Stimulated activated CD4-positive, alpha-beta T cell treated with anti-CD3 and anti-CD28 coated beads, TNF-alpha, amount 100 ng/mL, for 1 hour (primary cell): ENCODE measurements at places on chromosomes 6 and 20.
A peak's percentile ranks its signal among the peaks of the same experiment; 100 is the strongest.

DNA sequence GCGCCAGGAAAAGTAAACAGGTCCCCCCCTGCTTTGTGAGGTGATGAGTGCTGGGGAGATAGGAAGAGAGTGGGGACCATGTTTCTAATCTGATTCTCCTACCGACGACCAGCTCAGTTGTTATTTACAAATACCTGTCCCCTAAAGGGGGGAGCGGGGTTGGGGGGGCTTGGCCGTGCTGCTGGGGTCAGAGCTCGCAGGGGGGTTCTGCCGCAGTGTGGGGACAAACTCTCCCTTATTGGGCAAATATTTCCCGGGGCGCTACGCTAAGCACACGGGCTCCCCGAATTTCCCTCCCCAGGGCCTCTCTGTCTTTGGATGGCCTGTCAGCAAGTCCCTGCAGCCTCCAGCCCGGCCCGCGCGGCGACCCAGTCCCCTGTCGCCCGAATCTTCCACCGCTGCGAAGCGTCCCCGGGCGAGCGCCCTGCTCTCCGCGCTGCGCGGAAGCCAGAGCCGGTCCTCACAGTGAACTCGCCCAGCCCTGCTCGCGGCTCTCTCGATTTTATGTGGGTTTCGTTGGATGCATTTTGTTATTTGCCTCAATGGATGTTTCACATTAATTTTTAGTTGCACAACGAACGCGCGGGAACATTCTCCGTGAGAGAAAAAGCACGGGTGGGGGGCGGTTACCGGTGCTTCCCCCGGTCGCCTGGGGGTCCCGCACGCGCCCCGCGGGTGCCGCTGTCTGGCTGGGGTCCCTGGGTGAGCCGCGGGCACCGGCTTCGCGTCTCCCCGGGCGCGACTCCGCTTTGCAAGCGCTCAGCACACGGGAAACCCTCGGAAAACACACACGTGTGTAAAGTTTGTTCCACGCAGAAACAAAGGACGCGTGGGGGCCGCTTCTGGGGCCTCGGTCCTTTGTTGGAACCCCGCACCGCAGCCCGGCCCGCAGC is 1.5 kb upstream of the STX16 start:
- DNase-seq: no peak

DNA sequence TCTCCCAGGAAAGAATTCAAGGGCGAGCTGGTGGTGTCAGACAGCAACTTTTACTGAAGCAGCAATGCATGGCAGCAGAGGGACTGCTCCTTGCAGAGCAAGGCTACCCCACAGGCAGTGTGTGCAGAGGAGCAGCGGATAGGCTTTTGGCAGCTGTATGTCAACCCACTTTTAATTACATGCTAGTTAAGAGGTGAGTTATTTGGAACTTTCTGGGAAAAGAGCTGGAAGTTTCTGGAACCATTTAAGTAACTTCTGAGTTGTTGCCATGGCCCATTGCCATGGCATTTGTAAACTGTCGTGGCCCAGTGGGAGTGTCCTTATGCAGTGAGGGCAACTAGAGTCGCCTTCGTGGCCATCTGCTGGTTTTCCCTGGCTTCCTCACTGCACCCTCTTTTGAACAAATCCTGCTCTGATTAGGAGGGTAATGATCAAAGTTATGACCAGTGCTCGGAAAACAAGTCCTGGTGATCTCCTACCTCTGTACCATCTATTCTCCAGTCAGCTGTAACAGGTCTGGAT is 34.0 kb downstream of the BPIFB4 start:
- no peak for DNase-seq

DNA sequence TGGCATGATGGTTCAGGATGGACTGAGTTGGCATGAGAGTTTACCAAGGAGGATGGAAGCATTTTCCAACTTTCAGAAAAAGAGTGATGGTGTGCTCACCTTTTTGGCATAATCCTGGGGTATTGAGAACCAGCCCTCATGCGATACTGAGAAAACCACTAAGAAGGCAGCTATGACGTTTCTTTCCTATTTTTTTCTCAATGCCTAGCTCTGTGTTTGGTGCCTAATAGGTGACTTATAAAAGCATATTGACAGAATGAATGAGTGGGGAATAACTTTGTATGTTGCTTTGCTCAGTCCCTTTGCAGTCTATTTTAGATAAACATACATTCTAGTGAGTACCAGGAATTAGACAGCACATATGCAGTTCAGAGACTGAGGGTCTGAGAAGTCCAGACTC is 816.3 kb downstream of the DHX35 start:
- no peak for DNase-seq

- no peak for DNase-seq
These were observed 277.4 kb upstream of the JAG1 start for GRCh38 chr20:10951216-10951615.

DNA sequence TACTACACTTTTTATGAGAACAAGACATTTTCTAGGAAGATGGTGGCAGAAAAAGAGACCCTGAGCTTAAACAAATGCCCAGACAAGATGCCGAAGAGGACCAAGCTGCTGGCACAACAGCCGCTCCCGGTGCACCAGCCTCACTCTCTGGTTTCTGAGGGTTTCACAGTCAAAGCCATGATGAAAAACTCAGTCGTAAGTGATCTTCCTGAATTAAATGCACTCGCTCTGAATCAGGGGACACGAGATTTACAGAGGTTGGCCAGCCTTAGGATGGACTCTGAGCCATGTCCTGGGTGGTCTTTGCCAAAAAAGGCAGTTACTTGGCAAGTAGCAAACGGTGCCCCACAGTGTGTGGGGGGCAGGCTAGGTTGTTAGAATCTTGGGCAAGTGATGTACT is 423 bp downstream of the PACRG start:
- DNase-seq: no peak

DNA sequence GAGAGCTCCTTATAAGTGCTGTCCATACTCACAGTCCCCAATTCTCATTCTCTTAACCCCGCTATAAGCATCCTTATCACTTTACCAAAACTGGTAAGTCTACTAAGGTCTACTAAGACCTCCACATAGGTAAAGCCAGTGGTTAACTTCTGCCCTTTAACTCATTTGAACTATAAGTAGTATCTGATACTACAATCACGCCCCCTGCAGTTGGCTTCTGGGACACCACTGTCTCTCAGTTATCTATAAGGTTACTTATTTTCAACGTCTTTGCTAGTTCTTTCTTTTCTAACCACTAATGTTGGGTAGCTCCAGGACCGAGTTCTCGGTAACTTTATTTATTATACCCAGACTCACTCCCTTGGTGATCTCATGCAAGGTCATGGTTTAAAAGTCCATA is 142.6 kb downstream of the ARHGAP18 start:
- DNase-seq: no peak

DNA sequence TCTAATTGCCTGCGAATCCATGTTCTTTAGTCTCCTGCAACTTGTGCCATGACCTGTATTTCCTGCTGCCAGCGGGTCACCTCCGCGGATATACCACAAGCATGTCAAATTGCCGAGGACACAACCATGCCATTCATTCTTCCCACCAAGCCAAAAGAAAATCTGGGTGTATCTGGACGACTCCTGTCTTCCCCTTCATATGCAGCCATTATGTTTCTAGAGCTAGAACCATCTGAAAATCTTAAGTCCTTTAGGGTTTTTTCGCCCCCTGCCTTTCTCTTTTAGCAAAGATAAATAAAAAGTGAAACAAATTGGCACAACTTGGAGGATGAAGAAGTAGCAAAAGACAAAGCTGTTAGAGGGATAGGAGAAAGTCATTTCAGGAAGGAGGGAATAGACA is 242.6 kb downstream of the ARID1B start:
- no peak for DNase-seq

- DNase-seq: no peak
These were observed 92.9 kb downstream of the FOXC1 start for GRCh38 chr6:1702580-1703051.

GRCh38 chr6:132584698-132585097 is 4.8 kb downstream of the TAAR5 start:
- no peak for DNase-seq

GRCh38 chr6:75204959-75205775 is 686 bp downstream of the COL12A1 start:
- peak; percentile 6 for DNase-seq

GRCh38 chr20:52859156-52859876 is 112.8 kb upstream of the TSHZ2 start:
- no peak for DNase-seq

DNA sequence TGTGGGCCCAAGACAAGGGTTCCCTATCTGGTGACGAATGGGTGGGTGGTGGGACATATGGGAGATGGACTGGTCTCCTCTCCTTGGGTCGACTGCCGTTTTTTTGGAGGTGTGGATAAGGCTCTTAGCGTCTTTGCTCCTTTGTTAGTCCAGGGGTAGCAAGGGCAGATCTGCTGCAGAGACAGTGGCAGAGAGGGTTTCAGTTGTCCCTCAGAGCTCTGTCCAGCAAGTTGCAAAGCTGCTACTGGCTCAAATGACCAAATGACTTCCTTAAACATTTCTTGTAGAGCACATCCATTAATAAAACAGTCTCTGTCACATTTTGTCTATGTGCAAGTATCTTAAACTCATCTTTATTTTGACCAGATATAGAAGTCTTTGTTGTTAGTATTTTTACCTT is 508.0 kb upstream of the ADGRB3 start:
- no peak for DNase-seq

DNA sequence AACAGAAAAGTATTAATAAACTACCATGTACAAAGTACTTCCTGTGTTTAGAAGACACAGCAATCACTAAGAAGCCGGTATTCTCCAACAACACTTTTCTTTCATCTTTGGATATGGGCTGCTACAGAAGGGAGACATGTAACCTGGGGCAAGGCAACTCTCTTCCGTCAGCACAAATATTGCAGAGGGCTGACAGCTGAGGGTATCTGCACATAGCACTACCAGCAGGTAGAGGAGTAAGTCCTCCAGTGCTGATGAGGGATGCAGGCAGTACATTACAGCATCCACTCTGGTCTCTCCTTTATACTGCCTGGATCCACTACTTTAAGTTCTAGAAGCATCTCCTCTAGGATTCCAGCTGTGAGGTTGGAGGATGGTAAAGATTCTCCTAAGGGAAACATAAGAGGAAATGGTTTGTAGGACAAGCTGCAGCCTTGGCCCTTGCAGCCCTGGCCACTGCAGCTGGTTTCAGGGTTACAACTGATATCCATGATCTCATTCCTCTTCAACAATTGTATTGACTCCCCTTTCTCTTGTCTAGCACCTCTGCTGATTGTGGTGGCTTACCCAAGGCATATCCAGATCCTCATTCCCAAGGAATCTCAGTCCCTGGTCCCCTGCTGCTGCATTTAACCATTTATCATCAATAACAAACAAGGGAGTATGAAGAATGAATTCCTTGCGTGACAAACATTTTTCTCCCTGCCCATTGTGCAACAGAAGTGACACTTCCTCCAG is 110.7 kb upstream of the ADGRF1 start:
- no peak for DNase-seq

DNA sequence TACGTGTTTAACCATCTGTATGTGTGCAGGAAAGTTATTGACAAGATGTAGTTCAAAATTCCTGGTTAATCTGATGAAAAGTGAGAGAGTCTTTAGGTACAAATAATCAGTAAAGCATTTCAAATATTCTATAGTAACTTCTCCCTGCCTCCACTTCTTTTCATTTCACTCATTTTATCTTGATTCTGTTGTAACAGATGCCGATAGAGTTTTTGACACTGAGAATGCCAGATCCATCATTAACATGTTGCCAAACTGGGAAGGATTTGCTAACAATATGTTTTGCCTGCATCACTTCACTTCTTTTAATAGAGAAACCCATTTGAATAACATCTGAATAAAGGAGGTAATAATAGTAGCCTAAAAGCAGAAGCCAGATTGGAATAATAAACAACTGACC is 20.4 kb upstream of the DEFB112 start:
- DNase-seq: no peak

DNA sequence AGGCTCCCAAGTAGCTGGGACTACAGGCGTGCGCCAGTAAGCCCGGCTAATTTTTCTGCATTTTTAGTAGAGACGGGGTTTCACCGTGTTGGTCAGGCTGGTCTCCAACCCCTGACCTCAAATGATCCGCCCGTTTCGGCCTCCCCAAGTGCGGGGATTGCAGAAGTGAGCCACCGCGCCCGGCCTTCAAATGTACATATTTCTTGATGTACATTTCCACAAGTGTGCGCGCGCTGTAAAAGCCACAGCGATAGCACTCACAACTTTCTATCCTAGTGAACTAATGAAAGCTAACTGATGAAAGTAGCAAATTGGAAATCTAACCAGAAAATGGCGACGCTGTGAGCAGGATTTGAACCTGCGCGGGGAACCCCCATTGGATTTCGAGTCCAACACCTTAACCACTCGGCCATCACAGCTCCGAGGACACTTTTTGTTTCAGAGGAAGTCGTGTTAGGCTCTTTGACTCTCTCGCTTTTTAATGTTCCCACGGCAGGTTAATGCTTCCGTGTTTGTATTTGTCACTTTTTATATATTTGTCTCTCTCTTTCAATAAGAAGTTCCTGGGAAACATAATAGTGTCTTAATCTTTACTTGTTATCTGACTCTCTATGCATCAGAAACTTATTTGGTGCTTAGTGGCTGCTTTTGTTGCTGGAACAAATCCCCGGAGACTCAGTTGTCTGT is 199.4 kb upstream of the ZNF184 start:
- no peak for DNase-seq

- DNase-seq: no peak
These were observed 648.3 kb downstream of the EPM2A start for GRCh38 chr6:145087034-145087433.

GRCh38 chr20:36364506-36364905 is 58.4 kb downstream of the DLGAP4 start:
- DNase-seq: no peak

DNA sequence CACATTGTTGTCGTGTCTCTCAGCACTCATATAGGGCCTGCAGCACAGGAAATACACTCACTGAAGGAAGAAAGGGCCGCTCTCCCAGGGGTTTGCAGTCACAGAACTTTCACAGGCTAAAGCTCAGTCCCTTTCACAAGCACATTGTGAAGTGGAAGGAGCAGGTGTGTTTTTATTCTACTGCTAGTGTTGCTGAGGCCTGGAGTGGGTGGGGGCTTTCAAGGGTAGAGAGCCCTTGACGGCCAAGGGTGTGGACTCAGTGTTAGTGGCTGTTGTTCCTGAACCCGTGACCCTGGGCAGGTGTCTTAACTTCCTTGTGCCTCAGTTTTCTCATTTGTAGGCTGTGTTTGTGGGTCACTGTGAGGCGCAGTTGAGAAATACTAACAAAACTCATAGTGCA is 66.2 kb upstream of the SLC22A1 start:
- DNase-seq: no peak

DNA sequence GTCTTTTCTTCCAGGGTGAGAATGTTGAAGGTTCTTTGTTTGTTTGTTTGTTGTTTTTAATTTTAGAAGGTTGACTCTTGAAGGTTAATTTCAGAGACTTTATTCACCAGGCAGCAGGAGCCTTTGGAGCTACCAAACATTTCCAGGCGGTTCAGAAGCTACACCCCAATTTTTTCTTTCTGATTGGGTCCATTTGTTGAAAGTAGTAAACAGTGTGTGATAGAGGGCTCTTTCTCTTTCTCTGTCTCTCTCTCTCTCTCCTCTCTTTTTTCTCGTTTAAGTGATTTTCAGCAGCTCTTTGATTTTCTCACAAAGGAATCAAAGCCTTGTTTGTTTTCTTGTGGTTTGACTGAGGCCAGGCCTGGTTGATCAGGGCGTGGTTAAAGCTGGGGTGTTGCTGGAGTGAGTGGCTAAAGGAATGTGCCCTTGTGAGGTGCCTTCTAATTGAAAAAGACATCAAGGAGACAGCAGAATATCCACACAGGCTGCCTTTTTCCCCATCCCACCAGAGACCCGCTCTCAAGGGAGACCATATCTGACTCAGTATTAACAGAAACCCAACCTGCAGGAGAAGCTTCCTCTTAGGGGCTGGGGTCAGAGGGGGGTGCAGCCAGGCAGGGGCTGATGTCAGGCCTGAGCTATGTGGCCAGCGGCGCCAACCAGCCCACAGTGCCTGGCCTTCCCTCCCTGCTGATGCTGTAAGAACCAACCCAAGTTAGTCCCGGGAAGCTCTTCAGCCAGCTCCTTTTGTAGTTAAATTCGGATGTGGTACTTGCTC is 40.4 kb upstream of the NAA20 start:
- DNase-seq: no peak
